ENCODE measurements at places on chromosomes 3 and 15.

DNA sequence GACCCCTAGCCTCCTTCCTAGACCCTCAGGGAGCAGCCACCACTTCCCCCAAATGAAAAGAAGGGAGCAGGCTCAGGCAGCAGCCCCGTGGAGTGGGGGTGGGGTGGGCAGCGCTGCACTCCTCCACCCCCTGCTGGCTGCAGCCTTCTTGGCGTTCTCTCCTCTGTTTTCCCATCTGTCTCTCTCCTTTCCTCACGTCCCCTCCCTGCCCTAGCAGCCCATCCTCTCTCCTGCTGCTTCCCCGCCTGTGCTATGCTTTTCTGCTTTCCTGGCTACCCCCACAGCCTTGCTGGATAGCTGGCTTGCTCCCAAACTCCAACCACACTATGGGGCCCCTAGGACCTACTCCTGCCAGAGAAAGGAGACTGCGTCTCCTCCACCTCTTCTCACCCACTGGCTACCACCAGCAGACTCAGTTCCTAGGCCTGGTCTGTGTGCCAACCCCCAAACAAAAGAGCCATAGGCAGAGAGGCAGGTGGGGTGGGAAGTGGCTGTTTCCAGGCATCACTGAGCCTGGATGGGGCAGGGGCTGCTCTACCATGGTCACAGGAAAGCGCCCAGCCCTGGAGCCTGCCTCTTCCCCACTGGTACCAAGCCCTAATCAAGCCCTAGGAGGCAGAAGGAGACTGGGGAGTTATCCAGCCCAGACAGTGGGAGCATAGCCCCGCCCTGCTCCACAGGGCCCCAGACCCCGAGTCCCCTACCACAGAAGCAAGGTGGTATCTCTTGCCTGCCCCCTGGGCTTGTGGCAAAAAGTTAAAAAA, 3.4 kb upstream of the DISP2 start:
- peak; percentile 65 for DNase-seq

DNA sequence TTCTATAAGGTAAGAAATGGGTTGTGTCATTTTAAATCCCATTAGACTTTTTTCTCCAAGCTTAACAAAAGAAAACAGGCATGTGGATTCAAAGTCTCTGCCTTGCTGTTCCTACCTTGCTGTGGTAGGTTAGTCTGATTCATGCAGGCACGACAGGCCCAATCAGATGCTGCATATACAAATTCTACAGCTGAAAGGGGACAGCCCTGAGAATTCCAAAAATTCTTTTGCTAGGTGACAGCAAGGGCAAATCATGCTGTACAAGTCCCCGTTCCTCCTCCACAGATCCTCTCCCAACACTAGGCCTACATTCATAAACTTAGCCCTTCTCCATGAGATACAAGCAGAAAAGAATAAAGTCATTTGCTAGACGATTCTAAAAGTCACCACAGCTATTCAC, 161.2 kb upstream of the THBS1 start:
- peak; percentile 54 for DNase-seq

DNA sequence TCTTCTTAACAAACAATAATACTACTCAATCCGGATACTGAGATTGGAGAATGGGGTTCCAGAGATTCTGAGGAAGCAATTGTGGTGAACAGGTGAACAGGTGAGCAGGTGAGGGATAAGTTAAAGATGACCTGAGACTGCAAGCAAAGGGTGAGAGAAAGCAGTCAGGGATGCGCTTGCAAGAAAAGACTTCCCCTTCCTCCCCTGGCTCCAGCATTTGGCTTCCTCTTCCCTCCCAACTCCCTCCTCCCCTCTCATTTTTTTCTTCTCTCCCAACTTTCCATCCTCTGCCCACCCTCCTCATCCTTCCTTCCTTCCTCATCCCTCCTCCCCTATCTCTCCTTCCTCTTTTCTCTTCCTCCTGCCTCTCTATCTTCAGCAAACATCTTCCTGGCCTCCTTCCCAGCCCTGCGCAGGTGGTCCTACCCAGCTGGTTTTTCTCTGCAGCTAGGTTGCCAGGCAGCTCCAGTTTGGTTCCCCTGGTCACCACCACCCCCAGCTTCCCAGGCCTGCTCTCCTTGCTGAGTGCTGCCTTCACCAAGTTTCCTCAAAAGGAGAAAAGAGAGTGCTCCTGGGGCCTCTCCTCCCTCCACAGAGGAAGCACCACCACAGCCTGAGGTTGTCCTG, 10.4 kb upstream of the VIPR1 start:
- DNase-seq = no peak

DNA sequence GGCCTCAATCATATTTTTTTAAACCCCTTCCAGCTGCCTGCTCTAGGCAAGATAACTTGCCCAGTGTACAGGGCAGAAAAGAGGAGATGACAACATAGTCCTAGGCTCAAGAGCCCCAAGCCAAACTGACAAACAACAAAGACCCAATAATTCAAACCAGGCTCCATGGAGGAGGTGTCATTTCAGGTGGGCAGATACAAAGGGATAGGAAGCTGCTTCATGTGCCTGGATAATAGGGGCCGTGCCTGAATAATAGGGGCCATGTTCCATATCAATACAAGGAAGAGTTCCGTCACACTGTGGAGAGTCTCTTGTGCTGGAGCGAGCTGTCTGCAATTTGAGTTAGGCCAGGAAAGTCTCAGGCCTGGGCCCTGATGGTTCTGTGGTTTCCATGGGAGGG, 35.4 kb upstream of the TRIM71 start:
- DNase-seq = no peak

DNA sequence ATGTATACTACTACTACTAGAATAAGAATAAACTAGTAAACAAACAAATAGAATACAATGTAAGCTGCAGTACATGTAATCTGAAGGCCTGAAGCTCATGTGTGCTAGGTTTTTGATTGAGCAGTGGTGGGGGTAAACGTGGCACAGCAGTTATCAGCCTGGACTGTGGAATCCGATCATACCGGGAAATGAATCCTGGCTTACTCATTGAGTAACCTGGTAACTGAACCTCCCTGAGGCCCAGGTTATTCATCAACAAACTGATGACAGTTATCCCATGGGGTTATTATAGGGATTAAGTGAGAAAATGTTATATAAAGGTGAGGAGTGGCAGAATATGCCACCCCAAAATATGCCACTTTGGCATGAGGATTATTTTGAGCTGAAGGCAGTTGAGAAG, 339.1 kb downstream of the FHIT start:
- DNase-seq = no peak

- DNase-seq = peak; percentile 81
Observed at GRCh38 chr3:48847053-48847503, 596 bp downstream of the PRKAR2A start.

DNA sequence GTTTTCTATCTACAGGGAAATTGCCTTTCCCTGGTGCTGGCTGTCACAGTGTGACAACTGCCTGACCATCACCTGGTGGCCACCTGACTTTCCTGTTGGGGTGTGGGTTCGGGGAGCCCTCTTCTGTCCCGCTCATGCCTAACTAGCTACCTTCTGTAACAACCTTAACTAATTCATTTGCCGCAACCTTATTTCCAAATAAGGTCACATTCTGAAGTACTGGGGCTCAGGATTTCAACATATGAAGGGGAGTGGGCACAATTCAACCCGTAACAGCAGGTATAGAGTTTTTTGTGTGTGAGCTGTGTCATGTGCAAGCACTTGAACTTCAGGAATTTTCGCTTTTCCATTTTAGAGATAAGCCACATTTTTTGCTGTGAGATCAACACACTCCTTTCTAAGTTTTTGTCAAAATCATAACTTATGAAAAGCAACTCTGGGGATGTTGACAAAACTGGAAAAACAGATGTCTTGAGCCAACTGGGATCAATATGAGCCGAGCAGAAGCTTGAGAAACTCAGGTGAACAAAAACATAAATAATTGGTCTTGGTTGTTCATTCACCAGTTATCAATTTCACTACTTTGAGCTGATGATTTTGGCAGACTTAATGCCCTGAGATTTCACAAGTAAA, 242.0 kb upstream of the RGMA start:
- no peak for DNase-seq

DNA sequence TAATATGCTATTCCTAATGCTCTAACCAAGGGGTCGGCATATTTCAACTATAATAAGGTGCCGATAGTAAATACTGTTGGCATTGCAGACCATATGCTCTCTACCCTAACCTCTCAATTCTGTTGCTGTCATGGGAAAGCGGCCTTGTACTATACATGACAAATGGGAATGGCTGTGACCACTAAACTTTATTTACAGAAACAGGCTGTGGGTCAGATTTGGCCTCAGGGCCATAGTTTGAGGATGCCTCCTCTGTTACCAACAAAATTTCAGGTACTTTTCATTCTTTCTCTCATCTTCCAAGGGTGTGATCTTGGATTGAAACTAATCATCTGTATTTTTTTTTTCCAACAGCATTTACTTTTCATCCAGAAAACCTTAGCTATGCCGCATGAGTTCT, 242.0 kb downstream of the MAGI1 start:
- no peak for DNase-seq

GRCh38 chr3:60013241-60013640, 963.4 kb upstream of the CFAP20DC start:
- DNase-seq = peak; percentile 4

DNA sequence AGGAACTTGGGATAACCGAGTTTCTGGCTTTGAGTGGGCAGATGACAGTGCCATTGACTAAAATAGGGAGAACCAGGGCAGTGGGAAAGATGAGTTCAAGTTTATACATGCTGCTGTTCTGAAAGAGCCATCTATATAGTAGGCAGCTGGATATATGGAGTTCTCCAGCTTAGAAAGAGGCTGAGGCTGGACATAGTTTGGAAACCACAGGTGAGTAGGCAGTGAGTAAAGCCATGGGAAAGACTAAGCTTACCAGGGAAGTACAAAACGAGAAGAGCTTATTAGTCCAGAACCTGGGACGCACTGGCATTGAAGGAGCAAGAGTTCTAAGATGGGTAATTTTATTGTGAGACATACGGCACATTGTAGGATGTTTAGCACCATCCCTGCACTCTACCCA, 54.2 kb downstream of the MSL2 start:
- peak; percentile 22 for DNase-seq

DNA sequence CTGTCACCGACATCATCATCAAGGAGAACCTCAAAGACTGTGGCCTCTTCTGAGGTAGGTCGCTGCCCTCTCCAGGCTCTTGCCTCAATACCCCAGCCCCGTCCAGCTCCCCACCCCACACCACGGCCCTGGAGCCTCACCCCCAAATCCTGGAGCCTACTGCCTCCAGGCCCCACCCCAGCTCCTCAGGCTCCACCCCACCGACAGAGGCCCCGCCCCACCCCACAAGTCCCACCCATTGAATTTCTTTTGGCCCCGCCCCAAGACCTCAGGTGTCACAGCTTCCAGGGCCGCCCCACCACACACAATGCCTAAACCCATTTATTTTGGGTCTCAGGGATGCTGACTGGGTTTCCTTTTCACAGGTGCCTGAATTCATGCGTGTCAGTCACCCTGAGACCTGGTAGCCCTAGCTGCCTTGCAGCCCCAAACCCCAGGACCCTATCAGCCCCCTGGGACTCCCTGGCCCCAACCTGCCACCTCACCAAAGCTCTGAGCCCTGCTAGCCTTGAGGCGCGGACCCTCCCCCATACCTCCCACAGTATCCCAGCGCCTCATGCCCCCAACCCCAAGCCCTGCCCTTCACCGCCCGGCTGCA, 3.6 kb downstream of the GNAT1 start:
- DNase-seq = no peak

GRCh38 chr3:54353546-54353945, 231.2 kb downstream of the CACNA2D3 start:
- DNase-seq = peak; percentile 5

- DNase-seq = no peak
Observed at GRCh38 chr3:194245975-194246561, 105.1 kb downstream of the CPN2 start.

DNA sequence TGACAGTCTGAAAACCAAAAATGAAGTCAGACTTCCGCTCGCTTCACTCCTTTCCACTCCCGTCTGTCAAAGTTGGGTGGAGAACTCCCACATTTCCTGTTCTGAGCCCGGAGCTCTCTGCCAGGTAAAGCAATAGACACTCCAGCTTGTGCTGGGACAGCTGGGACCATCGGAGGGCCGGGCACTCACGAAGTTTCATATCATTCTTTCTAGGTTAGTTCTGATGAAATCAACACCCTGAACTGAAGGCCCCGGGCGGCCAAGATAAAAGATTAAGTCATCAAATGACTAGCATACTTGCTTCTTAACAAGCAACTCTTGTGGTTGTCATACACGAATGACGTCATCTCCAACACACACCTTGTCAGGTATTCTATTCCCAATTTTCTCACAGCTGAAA, 42.1 kb downstream of the MAGI1 start:
- no peak for DNase-seq

GRCh38 chr3:191901741-191902140, 440.8 kb downstream of the PYDC2 start:
- DNase-seq = no peak

DNA sequence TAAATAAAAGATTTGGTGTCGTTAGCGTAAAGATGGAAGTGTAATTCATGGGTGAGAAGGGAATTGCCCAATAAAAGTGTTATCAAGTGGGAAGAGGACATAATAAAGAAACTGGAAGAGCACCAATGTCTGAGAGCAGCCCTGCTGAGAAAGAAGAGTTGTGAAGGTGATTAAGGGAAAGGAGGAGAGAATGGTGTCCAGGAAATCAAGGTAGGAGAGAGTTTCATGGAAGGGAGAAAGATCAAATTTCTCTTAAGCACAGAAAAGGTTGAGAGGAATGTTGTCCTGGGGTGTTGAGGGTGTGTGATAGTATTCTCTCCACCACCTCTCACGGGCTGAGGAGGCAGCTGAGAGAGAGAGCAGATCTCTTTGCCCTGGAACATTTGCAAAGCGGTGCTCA, 339.7 kb downstream of the SATB1 start:
- DNase-seq = no peak

DNA sequence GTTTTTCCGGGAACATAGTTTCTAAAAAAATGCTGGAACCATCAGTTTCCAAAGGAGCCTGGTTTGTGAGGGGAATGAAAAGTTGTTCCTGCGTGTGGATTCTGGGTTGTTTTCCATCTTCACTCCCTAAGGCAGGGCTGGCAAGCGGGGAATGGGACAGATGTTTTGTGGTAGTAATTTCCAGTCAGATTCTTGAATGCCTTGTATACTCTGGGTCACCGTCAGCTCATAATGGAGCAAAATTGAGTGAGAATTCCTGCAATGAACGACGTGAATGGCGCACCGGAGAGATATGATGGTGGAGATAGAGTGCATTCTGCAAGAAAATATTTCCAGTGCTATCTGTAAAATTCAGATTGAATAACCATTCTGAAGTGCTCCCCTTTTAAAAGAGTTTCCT, 19.9 kb downstream of the EEFSEC start:
- DNase-seq = no peak

GRCh38 chr3:179309225-179310078, 13.4 kb upstream of the ZNF639 start:
- no peak for DNase-seq

- DNase-seq = peak; percentile 50
Observed at GRCh38 chr3:38835939-38836338, 19.9 kb upstream of the SCN10A start.

- peak; percentile 12 for DNase-seq
Observed at GRCh38 chr15:92011611-92012367, 158.3 kb downstream of the SLCO3A1 start.
